ENCODE measurements at places on chromosomes 16 and 17.

GRCh38 chr16:86651013-86651627, 72.8 kb downstream of the FOXL1 start:
- no peak for DNase-seq

- peak; percentile 37 for DNase-seq
These were observed at the start of gene KCTD11 for GRCh38 chr17:7351665-7352502. Gene KCTD11, plus strand, starts transcription at chr17:7352162.

GRCh38 chr17:76822184-76822778, 45.9 kb upstream of the MGAT5B start:
- DNase-seq: no peak

GRCh38 chr16:50505714-50506542, 42.3 kb upstream of the NKD1 start:
- DNase-seq: no peak

GRCh38 chr17:28577466-28577824, 750 bp upstream of the ALDOC start:
- no peak for DNase-seq

- no peak for DNase-seq
These were observed 116.6 kb downstream of the MRTFB start for GRCh38 chr16:14187517-14188338.

DNA sequence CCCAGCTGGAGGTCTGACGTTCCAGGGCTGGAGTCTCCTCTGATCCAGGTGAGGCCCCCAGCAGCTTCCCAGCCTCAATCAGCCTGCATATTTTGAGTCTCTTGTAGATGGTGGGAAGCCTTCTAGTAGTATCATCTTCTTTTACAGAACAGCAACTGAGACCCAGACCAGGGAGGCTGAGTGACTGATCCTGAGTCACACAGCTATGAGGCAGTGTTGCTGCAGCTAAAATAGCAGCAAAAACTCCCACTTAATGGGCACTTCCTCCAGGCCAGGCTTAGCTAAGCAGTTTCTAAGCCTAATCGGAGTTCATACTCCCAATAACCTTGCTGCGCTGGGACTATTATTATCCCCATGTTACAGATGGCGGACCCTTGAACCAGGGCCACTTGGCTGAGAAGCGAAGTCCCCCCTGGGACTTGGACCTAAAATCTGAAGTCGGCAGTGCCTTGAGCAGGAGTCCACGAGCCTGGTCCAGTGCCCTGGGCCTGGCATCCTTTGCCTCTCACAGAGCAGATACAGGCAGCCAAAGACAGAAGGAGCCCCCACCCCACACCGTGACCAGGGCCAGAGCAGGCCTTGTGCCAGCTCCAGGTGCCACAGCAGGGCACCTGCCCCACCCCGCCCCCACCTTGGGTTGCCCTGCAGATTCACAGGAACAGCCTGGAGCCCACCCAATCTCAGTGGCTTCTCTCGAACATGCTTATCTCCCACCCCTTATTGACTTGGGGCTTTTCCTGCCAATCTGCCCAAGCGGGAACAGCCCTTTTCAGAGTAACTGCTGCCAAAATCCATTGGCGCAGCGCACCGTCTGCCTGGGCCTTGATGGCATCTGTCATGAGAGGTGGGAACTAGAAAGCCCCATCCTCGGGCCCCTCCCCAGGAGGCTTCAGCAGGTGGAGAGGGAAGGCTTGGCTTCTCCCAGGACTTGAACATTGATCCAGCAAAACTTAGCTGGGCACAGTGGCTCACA, 65.1 kb downstream of the SOCS1 start:
- DNase-seq: no peak

GRCh38 chr16:49085686-49086085, 196.0 kb downstream of the CBLN1 start:
- DNase-seq: no peak

- peak; percentile 31 for DNase-seq
These were observed 6.0 kb upstream of the CHRNE start for GRCh38 chr17:4908711-4909496.

DNA sequence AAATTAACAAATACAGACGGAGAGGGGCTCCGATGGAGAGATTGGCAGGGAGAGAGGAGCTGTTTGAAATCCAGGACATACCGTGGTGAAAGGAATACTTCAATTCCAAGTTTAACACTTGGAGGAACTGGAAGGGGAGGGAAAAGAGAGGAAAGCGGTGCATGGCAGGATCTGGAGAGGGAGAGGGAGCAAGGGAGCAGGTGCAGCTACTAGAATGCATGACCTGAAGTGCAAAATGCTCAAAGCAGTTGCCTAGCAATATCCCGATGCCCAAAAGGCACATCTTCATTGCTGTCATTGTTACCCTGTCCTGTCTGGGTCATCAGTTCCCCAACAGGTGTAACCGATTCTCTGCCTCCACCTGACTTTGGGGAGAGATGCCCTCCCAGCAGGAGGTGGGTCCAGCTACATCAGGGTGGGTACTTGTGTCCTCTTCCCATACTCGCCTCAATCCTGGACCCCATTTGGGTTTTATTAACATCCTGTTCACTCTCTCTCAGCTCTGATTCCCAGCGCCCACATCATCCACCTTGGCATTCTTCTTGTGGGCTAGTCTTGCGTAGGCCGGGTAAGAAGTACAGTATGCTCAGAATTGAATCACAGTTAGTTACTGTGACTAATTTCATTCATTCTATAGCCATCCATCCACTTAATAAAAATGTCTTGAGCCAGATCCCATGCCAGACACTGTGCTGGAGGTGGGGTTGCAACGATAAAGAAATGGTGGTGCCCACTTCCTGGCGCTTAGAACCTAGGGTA, 37.4 kb upstream of the EMP2 start:
- no peak for DNase-seq

DNA sequence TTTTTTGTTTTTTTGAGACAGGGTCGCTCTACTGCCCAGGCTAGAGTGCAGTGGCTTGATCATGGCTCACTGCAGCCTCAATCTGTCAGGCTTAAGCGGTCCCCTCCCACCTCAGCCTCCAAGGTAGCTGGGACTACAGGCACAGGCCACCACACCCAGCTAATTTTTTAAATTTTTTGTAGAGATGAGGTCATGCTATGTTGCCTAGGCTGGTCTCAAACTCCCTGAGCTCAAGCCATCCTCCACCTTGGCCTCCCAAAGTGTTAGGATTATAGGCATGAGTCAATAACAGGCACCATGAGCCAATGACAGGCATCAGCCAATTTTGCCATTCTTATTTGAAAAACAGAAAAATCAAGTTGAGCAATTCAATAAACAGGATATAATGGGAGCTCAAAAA, 125.0 kb downstream of the SPAG9 start:
- DNase-seq: no peak

DNA sequence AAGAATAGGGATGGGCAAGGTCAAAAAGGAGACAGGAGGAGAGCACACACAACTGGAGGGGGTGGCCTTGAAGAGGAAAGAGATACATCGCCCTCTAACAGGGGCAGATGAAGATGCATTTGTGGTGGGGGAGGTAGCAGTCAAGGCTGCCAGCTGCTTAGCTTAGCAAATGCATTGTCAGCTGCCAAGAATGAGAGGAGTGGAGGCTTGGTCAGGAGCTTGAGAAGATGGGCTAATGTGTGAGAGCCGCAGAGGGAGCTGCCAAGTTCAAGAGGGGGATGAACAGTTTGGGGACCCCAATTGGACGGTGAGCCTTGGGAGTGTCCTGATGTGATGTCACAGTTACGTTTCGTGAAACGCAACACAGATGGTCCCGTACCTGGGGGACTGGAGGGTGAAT, 28.9 kb upstream of the GNA13 start:
- no peak for DNase-seq

- no peak for DNase-seq
These were observed 143.7 kb downstream of the PMP22 start for GRCh38 chr17:15121426-15121825.

- no peak for DNase-seq
These were observed 52.5 kb downstream of the SHISA6 start for GRCh38 chr17:11293480-11293879.

DNA sequence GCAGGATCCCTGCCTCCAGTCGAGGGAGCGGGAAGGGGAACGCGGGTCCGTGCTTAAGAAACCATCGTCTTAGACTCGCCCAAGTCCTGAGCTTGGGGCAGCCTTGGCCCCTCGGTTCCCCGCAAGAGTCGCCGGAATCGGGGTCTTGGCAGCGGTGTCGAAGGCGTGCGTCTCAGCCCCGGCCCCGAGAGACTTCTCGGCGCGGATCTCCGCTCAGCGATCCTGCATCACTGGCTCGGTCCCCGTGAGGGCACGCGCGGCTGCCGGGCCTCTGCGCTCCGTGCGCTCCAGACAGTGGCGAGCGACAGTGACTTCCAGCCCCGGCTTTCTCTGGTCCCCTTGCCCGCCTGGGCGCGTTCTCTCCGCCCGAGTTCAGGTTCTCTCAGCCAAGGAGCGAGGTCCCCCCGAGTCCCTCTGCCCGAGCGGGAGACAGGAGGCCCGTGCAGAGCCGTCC, 380 bp downstream of the HS3ST3A1 start:
- DNase-seq: no peak

GRCh38 chr17:80876950-80877728, 114.5 kb upstream of the CHMP6 start:
- DNase-seq: peak; percentile 78

- no peak for DNase-seq
These were observed 406.0 kb upstream of the MAF start for GRCh38 chr16:80006241-80007215.

DNA sequence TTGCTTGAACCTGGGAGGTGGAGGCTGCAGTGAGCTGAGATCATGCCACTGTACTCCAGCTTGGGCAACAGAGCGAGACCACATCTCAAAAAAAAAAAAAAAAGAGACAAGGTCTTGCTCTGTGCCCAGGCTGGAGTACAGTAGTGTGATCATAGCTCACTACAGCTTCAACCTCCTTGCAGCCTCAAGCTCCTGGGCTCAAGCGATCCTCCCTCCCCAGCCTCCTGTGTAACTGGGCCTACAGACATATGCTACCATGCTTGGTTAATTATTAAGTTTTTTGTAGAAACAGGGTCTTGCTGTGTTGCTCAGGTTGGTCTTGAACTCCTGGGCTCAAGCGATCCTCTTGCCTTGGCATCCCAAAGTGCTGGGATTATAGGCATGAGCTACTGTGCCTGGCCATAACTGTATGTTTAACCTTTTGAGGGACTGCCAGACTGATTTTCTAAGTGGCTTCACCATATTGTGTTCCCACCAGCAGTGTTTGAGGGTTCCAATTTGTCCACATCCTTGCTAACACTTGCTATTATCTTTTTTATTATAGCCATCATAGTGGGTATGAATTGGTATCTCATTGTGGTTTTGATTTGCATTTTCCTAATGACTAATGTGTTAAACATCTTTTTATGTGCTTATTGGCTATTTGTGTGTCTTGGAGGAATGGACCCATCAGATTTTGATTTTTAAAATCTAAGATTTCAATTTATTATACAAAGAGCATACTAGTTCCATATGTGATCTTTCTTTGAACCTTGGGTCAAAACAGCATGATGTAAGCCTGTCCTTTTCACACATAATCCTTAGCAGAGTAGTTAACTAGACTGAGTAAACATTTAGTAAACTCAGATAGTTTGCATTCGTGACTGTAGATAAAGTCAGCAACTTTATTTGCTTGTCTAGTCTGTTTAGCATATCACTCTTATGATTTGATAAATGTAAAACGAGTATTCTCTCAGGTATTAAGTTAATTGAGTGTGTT, 38.1 kb upstream of the KPNB1 start:
- no peak for DNase-seq

DNA sequence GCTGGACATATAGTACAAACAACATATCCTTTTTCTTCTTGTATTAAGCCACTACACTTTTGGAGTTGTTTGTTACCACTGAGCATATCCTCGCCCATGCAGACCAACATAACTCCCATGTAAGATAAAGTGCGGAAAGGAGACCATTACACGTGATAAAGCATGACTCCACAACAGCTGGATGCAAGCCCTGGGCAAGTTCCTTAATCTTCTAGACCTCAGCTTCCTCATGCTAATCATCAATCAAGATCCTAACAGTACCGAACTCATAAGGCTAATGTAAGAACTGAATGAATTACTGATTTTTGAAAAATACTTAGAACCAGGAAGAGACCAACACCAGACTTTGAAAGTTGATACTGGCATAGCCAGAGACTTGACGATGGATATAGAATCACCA, 47.0 kb upstream of the GSG1L start:
- no peak for DNase-seq
